Nucleus accumbens (tissue), 56 donors: ENCODE measurements at places on chromosomes 3 and 15.

GRCh38 chr15:56915888-56916287, 2.6 kb upstream of the TCF12 start:
- DNase-seq = no peak

DNA sequence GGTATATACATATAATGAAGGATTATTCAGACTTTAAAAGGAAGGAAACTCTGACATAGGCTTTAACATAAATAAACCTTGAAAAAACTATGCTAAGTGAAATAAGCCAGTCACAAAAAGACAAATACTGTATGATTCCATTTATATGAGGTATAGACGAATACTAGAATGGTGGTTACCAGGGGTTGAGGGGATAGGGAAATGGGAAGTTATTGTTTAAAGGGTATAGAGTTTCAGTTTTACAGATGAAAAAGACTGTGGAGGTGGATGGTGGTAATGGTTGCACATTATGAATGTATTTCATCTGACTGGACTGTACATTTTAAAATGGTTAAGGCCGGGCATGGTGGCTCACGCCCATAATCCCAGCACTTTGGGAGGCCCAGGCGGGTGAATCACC, 41.7 kb downstream of the FRMD5 start:
- DNase-seq = no peak

DNA sequence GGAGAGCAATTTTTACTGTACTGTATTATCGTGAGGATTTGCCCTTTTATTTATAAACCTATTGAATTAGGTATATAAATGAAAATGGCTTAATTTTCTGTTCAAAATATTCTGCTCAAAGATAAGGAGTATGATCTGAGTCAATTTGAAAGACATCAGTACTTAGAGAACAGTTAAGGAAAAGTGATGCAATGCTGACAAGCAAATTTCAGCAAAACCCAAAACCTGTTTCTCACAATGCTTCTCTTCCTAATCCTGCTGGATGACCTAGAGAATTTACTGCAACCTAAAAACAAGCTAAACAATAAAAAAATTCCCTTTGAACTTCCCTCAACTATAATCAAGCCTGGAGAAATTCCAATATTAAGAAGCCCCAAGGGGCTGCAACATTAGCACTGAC, 82.7 kb downstream of the RFX7 start:
- no peak for DNase-seq

GRCh38 chr15:34933432-34933975, 36.0 kb downstream of the AQR start:
- DNase-seq = no peak

DNA sequence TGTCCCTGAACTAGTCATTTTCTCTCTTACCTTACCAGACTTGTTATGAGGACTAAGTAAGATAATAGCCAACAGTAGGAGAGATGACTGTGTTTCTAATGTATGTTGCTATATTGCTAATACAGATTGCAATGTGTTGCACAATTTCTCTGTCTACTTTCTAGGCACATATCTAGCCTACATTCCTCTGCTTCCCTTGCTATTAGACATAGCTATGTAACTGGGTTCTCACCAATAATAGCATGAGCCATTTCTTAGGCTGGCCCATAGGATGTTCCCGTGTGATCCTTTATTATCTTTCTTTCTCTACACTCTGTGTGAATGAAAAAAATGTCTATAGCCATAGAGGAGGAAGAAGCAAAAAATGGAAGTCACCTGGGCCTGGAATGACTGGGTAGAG, 6.8 kb upstream of the LRRN1 start:
- DNase-seq = no peak

- DNase-seq = no peak
Observed at GRCh38 chr15:27062951-27063350, 92.0 kb downstream of the GABRG3 start.

DNA sequence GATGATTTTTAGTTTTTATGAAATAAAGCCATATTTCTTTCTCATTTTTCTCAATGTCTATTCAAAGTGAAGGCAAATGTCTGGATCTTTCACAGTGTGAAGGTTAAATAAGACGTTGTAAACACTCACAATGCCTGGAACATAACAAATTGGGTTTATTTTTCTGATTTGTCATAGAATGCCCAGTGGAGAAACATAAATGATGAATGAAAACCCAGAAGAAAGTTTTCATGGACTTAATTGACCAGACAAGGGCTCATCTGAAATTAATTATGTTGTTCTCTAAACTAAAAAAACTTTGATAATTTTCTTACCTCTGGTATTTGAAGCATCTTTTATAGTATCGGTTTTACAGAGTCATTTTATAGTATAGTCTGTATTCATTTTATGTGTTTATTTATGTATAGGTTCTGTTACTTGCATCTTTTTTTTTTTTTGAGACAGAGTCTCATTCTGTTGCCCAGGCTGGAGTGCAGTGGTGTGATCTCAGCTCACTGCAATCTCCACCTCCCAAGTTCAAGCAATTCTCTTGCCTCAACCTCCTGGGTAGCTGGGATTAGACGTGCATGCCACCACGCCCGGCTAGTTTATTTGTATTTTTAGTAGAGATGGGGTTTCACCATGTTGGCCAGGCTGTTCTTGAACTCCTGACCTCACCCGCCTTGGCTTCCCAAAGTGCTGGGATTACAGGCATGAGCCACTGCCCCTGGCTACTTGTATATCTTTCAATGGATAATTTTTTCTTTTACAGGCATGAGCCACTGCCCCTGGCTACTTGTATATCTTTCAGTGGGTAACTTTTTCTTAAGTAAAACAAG, 15.1 kb upstream of the BNIP2 start:
- no peak for DNase-seq

- no peak for DNase-seq
Observed at GRCh38 chr3:25103391-25103790, 324.7 kb upstream of the RARB start.

- DNase-seq = no peak
Observed at GRCh38 chr3:49903451-49904424, at the start of gene MST1R. Gene MST1R, minus strand, starts transcription at chr3:49903873. Its CDS starts 264 bp downstream, at chr3:49903609.

DNA sequence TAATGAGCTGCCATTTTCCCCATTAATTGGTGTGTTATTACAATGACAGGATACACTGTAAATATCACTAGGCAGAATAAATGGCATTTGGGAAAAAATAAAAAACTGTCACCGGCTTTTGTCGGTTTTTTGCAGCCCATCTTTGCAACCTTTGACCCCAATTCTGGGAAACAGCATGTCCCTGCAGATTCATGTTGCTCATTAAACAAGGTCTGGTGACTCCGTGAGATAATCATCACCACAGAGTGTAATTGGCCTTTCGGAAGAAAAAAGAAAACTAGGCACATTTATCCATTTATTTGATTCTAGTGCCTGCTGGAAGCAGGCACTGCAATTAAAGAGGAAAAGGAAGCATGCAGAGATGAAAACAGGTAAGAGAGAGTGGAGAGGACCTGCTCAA, 64.5 kb downstream of the TRAT1 start:
- DNase-seq = no peak

DNA sequence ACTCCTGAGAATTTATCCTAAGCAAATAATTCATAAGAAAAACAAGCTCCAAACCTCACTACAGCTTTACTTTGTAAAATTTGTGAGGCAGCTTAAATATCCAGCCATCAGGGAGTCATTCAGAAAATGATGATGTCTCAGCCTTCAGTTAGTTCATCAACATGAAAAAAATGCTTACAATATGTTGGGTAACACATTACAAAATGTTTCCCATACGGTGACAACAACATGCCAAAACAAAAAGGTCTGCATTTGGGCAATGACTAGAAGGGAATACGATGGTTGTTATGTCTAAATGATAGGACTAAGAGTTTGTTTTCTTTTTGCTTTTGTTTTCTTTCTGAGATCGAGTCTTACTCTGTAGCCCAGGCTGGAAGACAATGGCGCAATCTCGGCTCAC, 47.0 kb upstream of the CFAP161 start:
- no peak for DNase-seq

GRCh38 chr3:156750191-156750873, 75.8 kb upstream of the LEKR1 start:
- DNase-seq = no peak

DNA sequence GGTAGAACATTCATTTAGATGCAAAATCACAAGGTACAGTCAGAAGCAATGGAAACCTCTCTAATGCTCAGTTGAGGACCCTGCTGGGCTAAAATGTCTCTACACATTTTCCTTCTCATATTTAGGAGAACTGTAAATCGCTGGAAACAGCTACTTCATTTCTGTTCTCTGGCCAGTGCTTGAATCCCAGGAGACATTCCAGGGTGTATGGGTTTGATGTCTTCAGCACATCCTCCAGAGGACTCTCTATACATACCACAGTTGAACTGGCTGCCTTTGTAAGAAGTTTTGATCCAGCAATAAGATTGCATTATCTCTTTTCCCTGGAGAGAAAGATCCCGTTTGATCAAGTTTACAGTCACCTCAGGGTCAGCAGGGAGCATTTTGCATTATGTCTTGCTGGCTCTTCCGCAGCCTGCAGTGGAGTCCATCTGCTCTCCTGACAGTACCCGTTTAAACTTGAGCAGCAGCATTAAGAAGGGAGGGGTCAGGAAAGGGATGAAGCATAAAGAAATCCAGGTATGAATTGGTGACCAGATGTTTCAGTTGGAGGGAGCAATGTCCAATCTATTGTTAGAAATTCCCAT, 676.0 kb downstream of the EPHA3 start:
- no peak for DNase-seq
